HepG2 (cell line): ENCODE measurements at places on chromosomes 2 and 18. TPM values are rescaled to one million over a fixed set of nuclear protein-coding genes. Genes with fewer than 3 reads are reported as not detected.

The CD28 gene
- not detected in 2 replicates for polyA plus RNA-seq

The SP140 gene
- polyA plus RNA-seq: 0.57 and 0.81 TPM in 2 replicates

The EFHD1 gene
- 0.24 TPM in 1 of 2 replicates, not detected in the other for polyA plus RNA-seq

The LAMA3 gene
- polyA plus RNA-seq: 0.45 and 0.65 TPM in 2 replicates

The FEV gene
- not detected in 2 replicates for polyA plus RNA-seq

The NCL gene
- polyA plus RNA-seq: 91.5 and 105 TPM in 2 replicates

The LYG2 gene
- 0.18 and 0.42 TPM in 2 replicates for polyA plus RNA-seq

The MSTN gene
- 0.04 TPM in 2 replicates for polyA plus RNA-seq

The SLC1A4 gene
- 20.8 and 21.0 TPM in 2 replicates for polyA plus RNA-seq

The STPG4 gene
- polyA plus RNA-seq: 0.11 and 0.20 TPM in 2 replicates

The ABHD1 gene
- 0.81 and 0.85 TPM in 2 replicates for polyA plus RNA-seq

The GPR75 gene
- 3.9 and 4.1 TPM in 2 replicates for polyA plus RNA-seq

The RBM44 gene
- polyA plus RNA-seq: 0.47 and 0.50 TPM in 2 replicates

The REL gene
- 3.0 and 3.7 TPM in 2 replicates for polyA plus RNA-seq

The EIPR1 gene
- 84.5 and 96.3 TPM in 2 replicates for polyA plus RNA-seq

The ERMN gene
- not detected in 2 replicates for polyA plus RNA-seq

The GALNT3 gene
- polyA plus RNA-seq: 0.27 and 0.30 TPM in 2 replicates

The DAW1 gene
- polyA plus RNA-seq: not detected in 2 replicates

The SLC5A7 gene
- not detected in 2 replicates for polyA plus RNA-seq
